Esophagus muscularis mucosa (tissue), 4 donors: ENCODE measurements at places on chromosomes 1 and 21.
A peak's percentile ranks its signal among the peaks of the same experiment; 100 is the strongest.

DNA sequence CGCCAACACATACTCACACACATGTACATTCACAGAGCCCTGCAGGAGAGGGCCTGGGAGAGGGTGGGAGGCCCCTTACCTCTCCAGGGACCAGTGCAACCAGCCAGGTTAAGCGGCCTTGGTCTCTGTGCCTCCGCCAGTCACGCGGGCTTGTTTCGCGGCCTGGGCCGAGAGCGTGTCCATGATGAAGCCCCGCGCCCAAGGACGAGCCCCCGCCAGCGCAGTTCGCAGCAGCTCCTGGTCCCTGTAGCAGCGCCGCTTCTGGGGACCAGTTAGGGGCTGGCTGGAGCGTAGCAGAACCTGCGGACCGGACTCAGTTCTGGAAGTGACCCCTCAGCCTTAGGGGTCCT, 7.3 kb upstream of the FAM167B start:
- DNase-seq: no peak

GRCh38 chr1:18970762-18971161, 14.3 kb upstream of the IFFO2 start:
- DNase-seq: no peak

DNA sequence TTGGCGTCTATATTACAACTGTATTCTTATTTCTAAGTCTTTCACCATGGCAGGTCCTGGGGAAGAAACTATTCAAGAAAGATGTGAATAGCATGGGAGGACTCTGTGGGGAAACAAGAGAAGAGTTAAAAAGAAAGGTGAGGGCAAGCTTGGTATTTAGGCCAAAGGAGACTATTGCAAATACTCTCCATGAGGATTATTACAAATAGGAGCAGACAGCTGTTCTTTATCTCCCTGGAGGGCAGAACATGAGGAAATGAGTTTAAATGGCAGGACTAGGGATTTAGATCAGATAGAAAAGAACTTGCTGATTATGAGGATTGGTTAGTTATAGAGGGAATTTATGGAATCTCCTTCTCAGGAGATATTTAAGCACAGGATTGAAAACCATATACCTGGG, 186.8 kb downstream of the CDC7 start:
- peak; percentile 8 for DNase-seq

DNA sequence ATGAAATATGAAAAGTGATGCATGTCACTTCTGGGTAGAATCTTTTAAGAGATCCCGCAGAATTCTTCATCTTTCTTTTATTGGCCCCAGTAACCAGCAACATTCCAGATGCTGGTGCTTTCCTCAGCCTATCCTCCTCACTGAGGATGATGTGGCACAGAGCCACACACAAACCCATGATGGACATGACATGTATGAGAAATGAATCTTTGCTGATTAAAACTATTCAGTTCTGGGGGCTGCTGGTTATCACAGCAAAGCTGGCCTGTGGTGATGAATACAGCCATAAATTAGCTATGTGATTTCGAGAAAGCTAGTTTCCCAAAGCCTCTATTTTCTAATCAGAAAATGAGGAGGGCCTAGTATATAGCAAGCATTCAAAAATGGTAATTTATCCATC, 8.3 kb upstream of the ERICH3 start:
- no peak for DNase-seq

DNA sequence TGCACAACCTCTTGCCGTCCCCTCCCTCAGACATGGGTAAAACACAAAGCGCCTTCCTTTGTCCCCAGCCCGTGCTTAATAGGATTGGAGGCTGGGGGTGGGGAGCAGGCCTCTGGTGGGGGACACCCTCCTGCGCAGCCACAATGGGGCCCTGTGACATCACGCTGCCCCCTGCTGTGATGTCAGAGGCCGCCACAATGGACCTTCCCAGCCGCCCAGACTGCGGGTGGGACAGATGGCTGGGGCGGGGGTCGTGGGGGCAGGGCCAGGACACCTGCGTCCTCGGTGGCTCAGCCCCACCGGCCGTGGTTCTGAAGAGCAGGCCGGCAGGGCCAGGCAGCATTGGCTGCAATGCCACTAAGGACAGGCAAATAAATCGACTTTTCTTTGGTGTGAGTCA, 39.9 kb downstream of the EPHA2 start:
- DNase-seq: no peak

DNA sequence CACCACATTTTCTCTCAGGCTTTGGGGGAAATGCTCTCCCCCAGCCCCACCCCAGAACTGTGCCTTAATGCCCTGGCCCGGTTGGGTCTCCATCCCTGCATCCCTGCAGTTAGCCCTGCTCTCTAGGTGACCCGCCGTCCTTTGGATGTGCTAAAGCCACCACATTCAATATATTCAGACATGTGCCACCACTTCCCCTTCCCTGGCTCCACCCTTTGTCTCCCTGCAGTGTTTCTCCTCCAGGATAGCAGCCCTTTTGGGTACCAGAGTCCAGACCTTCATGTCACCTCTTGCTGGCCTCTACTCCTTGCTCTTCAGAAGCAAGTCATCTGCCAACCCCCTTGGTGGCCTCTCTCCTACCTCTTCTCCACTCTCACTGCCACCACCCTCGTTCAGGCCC, 41.8 kb downstream of the RUNX1 start:
- DNase-seq: no peak

DNA sequence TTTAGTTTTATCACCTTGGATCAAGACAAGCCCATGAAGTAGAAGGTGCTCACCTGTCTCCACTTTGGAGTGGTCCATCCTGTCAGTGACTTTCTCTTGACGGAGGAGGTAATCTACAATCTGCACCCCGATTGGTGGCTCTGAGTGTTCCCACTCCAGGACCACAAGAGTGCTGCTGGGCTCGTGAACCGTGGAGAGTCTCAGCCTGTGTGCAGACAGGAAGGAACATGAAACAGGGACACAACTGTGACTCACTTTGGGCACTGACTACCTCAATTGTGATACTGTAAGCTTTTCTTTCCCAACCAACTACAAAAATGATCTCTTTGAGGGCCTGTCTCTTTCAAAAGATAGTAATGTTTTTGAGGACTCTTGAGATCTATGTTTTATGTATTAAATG, 280.2 kb downstream of the ASTN1 start:
- no peak for DNase-seq

GRCh38 chr1:59356627-59357026, 59.7 kb downstream of the FGGY start:
- no peak for DNase-seq

- no peak for DNase-seq
Measured at GRCh38 chr1:97174039-97174704, 452.6 kb downstream of the PTBP2 start.

DNA sequence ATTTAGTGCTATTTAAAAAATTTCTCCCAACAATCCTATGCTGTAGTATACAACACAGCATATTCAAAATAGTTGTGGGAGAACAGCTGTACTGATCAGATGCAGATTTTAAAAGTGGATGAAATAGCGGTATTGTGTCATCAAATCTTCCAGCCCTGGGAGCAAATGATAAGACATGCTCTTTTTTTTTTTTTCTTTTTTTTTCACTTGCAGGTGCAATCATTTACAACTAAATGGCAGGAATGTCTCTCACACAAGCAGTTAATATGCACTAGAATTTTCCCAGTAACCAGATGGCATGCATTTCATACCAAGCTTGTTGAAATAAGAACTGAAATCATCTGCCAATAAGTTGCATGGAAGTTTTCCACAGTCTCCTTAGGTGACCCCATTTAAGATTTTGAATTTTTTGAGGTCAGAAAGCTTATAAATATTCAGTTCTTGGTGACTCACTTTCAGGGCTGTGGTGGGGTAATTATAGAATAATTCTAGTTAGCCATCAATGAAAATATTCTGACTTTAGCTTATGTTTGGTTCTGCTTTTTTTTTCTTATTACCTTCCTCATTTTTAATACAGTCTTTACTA, 623.9 kb upstream of the NR5A2 start:
- DNase-seq: no peak

DNA sequence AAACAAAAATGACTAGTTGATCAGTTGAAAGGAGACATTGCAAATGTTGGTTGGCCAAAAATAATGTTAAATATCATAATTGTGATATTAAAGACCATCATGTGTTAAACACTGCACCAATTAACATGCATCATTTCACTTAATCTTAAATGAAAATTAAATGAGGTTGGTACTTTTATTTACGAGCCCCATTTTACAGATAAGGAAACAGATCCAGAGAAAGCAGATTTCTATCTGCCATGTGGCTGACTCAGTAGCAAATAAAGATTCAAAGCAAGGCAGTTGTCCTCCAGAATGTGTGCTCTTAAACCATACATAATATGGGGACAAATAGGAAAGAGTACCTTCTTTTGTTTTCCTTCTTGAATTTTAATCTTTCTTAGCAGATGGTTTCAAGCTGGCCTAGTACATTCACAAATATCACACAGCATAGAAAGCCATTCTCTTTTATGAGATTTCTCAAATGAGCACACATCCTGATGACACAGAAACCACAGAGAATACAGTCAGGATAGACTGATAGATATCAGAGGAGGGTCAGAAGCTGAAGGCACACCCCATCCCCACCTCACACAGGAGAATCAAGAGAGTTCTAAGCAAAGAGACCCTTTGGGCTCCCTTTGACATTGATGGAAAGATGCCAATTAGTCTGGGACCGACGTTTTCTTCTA, 647.9 kb upstream of the CAMK1G start:
- no peak for DNase-seq

- DNase-seq: no peak
Measured at GRCh38 chr1:6350416-6351088, 43.0 kb downstream of the ACOT7 start.

DNA sequence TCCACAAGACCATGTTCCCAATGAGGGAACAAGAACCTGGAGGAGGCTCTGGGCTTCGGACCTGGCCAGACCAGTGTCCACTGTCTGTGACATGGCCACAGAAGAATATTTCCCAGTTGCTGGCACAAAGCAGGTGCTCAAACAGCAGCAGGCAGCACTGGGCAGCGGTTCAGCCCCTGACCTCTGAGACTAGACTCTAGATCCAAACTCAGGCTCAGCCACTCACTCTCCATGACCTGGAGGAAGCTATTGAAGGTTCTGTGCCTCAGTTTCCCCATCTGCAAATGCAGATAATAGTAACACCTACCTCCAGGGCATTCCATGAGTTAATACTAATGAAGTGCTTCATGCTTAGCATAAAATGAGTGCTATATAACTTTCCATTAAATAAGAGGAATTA, 8.0 kb downstream of the TMPRSS2 start:
- no peak for DNase-seq

DNA sequence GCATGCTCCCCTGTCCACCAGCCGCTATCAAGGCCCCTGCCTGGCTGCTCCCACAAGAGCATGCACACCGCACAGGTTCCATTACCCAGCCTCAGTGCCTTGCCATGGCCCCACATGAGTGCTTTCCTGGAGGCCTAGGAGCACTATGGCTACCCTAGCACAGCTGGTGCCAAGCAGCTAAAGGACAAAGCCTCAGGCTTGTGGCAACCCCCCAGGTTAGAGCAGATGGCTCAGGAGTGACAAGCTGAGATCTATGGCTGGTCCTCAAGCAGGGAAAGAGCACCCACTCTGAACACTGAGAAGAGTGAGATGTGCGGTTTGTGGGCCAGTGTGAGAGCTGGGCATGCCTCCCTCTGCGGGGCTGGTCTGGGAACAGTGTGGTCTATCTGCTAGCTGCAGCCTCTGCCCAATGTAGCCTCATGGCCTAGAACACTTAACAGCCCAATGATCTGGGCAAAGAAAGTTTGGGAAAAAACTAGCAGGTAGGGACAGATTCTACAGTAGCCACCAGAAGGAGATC, 129.8 kb downstream of the VAV3 start:
- DNase-seq: no peak

- peak; percentile 66 for DNase-seq
Measured at GRCh38 chr1:114274621-114275317, 121.1 kb upstream of the SYT6 start.
